Upper lobe of left lung (tissue), 6 donors: ENCODE measurements at places on chromosomes 7 and 10. TPM values are rescaled to one million over a fixed set of nuclear protein-coding genes. Genes with fewer than 3 reads are reported as not detected.

RAMP3 gene
- total RNA-seq: 306 TPM

COL1A2 gene
- total RNA-seq: 284 TPM

WDR86 gene
- total RNA-seq: 1.1 TPM

CPA2 gene
- total RNA-seq: 1.1 TPM

CALML5 gene
- total RNA-seq: not detected

MKRN1 gene
- total RNA-seq: 64.9 TPM

CREM gene
- total RNA-seq: 18.5 TPM

PTPRE gene
- 64.6 TPM for total RNA-seq

LRRN3 gene
- not detected for total RNA-seq

ZNF425 gene
- 2.0 TPM for total RNA-seq

DNA sequence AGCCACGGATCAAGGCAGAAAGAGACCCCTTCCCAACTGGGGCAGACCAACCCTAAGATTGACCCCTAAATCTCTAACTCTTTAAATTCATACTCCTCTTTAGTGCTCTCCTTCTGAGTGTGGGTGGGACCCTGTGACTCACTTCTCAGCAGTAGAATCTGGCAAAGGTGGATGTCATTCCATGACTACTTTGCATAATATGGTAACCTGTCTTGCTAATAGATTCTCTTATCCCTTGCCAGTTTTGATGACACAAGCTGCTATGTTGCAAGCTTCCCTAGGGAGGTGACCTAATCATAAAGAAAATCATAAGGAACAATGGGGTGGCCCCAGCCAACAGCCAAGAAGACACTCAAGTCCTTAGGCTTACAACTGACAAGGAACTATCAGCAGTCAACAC lies 155.4 kb upstream of the VWC2 start:
- no peak for DNase-seq

DNA sequence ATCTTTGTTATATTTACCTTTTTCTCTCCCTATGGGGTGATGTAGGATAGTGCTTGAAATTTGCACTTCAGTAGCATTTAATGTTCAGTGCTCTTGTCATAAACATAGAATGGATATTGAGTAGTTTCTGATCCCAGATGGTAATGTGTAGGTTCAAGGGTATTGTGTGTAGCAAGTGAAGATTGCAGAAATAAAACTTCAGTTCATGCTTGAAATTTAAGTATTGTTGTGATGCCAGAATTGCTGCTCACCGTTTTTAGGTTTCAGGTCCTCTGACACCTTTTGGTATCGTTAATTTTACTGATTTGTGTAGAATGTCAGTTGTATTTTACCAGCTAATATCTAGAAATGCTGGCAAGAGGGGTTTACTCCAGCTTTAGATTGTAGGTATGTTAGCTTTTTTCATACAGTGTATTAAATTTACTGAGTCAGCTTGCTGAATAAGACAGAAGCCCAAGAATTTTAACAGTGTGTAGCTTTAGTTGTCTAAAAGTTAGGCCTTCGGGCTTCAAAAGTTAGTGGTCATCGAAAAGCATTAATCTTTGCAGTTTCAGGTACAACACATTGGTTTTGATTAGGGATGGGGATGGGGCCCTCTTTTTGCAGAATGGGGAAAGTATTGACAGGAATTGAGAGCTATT lies 1.9 kb downstream of the PTEN start:
- no peak for DNase-seq

GRCh38 chr7:26348234-26348851 lies 56.7 kb downstream of the SNX10 start:
- no peak for DNase-seq

DNA sequence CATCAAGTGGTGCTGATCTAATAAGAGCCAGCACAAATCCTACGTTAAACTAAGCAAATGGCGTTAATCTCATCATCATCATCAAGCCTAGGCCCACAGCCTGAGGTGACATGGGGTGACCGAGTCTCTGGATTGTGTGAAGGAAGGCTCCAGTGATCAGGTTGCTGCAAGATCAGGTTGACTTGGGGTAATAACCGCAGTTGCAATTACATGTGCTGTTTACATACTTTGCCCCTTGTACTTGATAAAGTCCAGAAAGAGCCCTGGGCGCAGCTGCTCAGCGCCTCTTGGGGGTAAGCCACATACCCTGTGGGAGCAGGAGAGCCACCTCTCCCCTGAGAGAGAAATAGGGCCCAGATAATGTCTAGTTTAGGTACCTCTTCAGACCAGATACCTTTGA lies 228.1 kb downstream of the WDR11 start:
- no peak for DNase-seq

GRCh38 chr7:136325578-136325977 lies 348.4 kb upstream of the MTPN start:
- no peak for DNase-seq

- no peak for DNase-seq
Measured at GRCh38 chr7:156666368-156667109, 26.0 kb downstream of the RNF32 start.

DNA sequence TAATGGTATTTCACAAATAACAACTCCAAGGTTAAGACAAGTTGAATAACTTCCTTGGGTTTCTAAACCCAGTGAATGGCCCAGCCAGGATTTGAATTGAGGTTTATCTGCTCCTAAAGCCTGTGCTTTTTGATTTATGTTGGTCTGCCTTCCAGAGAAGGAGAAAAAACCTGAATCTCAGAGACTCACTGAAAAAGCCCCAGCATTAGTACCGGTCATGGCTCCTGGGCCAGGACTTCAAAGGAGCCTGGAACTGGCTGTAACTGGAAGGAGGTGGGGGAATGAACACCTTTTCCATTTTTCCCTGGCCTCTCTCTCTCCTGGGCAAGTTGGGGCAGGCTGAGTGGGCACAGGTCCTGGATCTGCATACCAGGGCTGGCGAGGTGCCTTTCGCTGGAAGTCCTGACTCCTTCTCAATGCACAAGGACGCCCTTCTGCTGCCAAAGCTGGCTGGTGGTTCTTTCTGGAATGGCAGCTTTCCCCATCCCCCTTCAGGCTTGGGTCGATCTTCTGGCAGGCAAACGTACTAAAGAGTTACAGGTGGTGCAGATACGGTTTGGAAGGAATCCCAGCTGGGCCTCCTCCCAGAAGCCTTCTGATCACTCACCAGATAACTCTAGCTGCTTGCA lies 268.2 kb downstream of the PTEN start:
- DNase-seq: peak; percentile 77

- no peak for DNase-seq
Measured at GRCh38 chr7:84083846-84084245, 110.7 kb downstream of the SEMA3A start.

GRCh38 chr10:73865459-73866442 lies 8.6 kb downstream of the CAMK2G start:
- peak; percentile 85 for DNase-seq

DNA sequence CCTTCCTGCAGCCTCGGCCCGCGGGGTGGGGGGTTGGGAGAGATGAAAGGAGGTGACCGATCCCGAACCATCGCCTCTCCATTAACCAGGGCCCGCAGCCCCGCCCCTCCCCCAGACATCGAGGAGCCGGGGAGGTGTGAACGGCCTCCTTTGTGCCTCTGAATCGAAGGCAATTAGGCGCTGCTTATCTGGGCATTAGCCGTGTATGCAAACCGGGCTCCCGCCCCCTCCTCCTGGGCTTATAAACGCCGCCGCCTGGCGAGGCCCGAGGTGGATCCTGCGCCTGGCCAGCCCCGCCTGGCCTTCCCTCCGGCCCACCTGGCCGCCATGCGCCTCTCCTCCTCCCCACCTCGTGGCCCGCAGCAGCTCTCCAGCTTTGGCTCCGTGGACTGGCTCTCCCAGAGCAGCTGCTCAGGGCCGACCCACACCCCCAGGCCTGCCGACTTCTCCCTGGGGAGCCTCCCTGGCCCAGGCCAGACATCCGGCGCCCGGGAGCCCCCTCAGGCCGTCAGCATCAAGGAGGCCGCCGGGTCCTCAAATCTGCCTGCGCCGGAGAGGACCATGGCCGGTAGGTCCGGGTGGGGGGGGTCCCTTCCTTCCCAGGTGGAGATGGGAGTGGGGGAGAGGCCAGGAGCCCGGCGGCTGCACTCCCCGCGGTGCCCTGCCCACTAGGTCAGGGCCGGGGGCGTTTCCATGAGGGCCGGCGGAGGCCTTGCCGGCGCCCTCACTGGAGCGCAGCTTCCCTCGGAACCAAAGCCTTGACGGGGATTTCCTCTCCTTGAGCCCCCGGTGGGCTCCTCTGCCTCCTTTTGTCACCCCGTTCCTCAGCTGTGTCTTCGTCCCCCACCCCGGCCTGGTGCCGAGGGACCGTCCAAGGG lies at the start of gene VENTX:
Gene VENTX, plus strand, starts transcription at position 268 of the 878 bp plus-strand sequence. Its CDS starts 60 bp downstream, at position 328.
- no peak for DNase-seq

- DNase-seq: no peak
Measured at GRCh38 chr7:47332213-47332612, 249.7 kb downstream of the TNS3 start.

- DNase-seq: no peak
Measured at GRCh38 chr10:78262860-78263259, 229.2 kb downstream of the RPS24 start.

- DNase-seq: no peak
Measured at GRCh38 chr7:134865001-134865845, 85.8 kb downstream of the CALD1 start.

GRCh38 chr7:39407137-39407536 lies 159.1 kb upstream of the YAE1 start:
- no peak for DNase-seq

- DNase-seq: no peak
Measured at GRCh38 chr10:79084972-79085597, 16.3 kb downstream of the ZMIZ1 start.

- DNase-seq: no peak
Measured at GRCh38 chr10:112946649-112947048, 3.4 kb upstream of the TCF7L2 start.

GRCh38 chr10:34764472-34764946 lies 50.6 kb downstream of the PARD3 start:
- DNase-seq: no peak

- DNase-seq: no peak
Measured at GRCh38 chr10:28600056-28600455, 67.1 kb downstream of the WAC start.

DNA sequence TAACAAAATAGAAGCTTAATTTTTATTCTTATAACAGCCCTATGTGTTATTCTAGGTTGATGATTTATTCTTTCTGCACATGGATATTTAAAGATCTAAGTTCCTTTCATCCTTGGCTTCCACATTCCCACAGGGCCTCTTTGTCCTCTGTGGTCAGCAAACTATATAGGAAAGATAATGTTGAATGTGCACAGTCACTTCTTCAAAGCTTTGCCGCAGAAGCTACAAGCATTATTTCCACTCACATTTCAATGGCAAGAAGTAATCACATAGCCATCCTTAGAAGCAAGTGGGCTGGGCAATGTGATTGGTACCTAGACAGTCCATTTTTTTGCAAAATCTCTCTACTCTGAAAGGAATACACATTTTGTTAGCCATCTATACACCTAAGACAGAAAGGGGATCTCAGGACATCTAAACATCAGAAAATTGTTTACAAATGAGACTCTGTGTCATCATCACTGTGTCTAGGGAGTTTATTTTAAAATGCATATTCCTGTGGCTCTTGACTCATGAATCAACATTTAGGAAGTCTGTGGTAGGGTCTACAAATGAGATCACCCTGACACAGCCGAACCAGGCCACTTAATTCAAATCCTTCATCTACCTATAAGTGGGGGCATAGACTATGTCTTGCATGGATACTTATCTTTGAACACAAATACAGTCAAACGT lies 1060.5 kb downstream of the XPNPEP1 start:
- DNase-seq: no peak
